ENCODE measurements at places on chromosomes 7 and 10.

- DNase-seq, result no peak
Observed at GRCh38 chr10:78182841-78183240, 149.2 kb downstream of the RPS24 start.

- DNase-seq, result no peak
Observed at GRCh38 chr10:58840840-58841435, 328.3 kb downstream of the BICC1 start.

DNA sequence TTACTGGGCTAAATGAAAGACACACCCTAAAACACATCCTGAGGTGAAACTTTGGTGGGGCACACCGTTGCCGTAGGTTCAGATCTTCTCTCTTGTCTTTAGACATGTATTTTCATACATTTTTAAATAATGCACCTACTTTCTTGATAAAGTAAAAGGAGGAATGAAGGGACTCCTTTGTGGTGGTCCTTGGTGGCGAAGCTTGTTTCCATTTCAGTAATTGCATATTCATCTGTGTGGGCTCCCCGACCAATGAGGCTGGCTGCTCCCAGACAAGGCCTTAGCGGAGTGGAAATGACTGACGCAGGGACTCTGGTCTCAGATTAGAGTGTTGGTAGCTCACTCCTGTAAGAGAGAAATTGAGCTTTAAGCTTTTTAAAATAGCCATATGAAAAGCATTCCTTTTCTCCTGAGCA lies 815 bp downstream of the CCSER2 start:
- DNase-seq, result no peak

- DNase-seq, result no peak
Observed at GRCh38 chr7:107007892-107008287, 36.6 kb upstream of the PRKAR2B start.

DNA sequence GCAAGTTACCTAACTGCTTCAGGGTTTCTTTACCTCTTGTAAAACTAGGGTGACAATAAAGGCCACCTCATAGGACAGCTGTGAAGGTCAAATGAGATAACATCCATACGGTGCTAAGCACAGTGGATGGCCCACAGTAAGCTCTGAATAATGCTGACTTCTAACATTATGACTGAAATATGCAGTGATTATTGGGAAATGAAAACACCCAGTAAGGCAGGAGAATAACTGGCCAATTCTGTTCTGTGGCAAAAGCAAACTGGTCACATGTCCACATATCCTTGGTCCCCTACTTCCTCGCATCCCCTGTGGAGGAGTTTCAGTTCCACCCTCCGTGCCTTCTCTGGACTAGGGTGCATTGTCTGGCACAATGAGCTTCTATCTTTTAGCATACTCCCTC lies 1.4 kb downstream of the CUBN start:
- DNase-seq, result no peak

- no peak for DNase-seq
Observed at GRCh38 chr7:52297128-52297527, 738.3 kb upstream of the POM121L12 start.

DNA sequence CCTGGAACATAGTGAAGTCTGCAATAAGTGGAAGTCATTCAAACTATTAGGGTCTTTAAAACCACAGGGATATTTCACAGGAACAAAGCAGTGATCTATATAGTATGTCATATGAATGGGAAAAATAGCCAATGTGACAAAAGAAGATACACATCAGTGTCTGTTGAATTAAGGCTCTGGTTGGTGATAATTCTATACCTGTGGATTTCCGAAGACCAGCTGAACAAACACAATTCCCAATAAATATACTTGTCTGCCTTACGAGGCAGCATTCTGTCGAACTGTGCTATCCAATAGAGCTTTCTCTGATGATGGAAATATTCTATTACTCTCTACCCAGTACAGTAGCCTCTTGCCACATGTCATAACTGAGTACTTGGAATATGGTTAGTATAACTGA lies 55.9 kb upstream of the CAV2 start:
- DNase-seq, result no peak

- DNase-seq, result no peak
Observed at GRCh38 chr7:78023191-78023590, 224.6 kb downstream of the PHTF2 start.

- no peak for DNase-seq
Observed at GRCh38 chr10:119651514-119652360, 557 bp downstream of the BAG3 start.

- DNase-seq, result no peak
Observed at GRCh38 chr7:70884440-70884764, 247.5 kb upstream of the GALNT17 start.

- no peak for DNase-seq
Observed at GRCh38 chr10:70426823-70427222, 14.7 kb downstream of the NODAL start.
